Omental fat pad (tissue), 4 donors: ENCODE measurements at places on chromosomes 2 and 18.

- DNase-seq = no peak
Observed at GRCh38 chr2:11234309-11234708, 79.0 kb downstream of the SLC66A3 start.

- peak; percentile 36 for DNase-seq
Observed at GRCh38 chr2:25276569-25277465, 64.9 kb downstream of the DNMT3A start.

- DNase-seq = peak; percentile 55
Observed at GRCh38 chr2:70964596-70965386, 13.6 kb upstream of the ANKRD53 start.

DNA sequence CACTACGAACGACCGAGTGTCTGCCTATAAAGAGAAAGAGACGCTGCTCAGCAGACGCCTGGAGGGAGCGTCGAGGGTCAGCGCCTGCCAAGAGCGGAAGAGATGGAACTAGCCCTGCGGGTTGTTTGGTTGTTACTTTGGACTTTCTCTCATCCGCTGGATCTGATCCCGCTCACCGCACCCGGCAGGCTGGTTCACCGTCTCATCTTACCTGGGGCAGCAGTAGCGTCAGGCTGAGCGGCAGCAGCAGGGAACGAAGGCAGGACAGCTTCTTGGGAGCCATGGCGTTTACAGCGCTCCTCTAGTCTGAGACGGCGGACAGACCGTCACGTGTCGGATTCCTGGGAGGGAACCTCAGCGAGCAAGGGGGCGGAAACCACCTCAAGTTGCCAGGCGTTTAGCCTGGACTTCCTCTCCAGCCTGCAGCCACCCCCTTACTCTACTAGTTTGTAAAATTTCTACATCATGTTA lies 1.9 kb downstream of the GLB1L start:
- DNase-seq = no peak
